B cell (primary cell): ENCODE measurements at places on chromosomes 1 and 21. TPM values are rescaled to one million over a fixed set of nuclear protein-coding genes. Genes with fewer than 3 reads are reported as not detected.

DNA sequence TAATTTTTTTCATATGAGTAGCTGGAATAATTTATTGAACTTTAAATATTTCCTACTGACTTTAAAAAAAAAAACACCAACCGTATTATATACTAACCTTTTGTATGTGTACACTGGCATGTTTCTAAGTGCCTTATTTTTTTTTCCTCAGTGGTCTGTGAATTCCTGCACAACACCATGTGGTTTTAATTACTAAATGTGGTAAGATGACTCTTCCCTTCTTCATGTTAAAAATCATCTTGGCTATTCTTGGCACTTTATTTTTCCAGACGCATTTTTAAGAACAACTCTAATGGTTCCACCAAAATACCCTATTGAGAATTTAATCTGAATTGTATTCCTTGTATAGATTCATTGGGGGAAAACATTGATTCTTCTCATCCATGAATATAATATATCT is 28.4 kb downstream of the PPP2R5A start:
- no peak for DNase-seq

DNA sequence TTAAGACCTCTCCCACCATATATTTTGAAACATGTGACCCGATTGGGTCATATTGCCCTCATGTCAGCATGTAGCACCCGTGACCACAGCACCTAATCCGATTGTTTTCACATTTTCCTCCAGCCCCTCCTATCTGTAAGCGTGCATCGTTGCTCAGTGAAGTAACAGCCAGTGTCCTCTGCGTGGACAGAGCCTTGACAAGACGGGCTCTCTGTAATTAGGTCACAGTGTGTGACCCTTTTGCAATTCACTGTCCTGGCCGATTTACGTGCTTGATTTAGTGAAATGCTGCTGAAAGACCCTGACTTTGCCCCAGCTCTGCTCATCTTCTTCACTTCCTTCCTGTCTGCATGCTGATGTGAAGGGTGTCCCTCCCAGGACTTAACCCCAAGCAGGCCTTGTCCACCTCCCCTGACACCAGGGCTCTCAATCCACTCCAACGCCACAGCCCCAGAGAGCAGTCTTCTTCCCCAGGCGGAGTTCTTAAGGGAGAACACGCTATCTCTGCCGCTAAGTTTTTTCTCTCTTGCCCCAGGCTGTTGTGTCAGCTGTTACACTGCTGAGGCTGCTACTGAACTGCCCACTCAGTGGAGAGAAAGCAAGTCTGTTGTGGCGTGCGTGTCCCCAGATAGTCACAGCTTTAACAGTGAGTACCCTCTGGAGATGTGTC is 19.4 kb downstream of the URB2 start:
- no peak for DNase-seq

Gene C8A
- total RNA-seq: not detected in 2 replicates

Gene ZNF683
- total RNA-seq: 0.67 TPM in 1 of 2 replicates, not detected in the other
